ENCODE measurements at places on chromosomes 6 and 20.
A peak's percentile ranks its signal among the peaks of the same experiment; 100 is the strongest.

DNA sequence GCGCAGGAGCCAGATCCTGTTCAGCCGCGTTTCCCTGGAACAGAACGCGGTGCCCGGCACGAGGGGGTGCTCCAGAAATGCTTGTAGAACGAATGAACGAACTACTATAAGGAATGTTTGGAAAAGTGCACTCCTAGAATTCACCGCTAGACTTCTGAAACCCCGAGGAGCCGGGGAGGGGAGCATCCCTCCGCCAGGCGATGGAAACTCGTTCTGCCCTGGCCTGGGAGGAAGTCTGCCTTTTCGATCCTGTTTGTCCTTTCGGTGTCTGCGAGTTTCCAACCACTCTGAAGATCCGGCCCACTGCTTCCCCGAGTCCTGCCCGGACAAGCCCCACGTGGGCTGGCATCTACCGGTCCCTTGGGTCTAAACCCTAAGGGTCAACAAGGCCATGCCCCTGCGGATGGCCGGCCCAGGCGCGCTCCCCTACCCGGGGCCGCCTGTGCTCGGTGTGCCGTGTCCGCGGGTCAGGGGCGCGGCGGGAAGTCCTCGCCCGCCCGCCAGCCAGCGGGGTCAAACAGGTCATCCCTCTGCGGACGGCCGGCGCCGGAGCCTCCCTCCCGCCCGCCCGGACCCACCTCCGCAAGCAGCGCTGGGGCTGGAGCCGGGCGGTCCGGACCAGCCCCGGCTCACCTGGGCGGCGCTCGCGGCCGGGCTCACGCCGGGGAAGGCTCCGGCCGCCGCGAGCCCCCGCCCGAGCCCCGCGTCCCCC is 526 bp downstream of the SULF2 start:
- no peak for DNase-seq

GRCh38 chr20:38799203-38799602 is 6.3 kb upstream of the PPP1R16B start:
- DNase-seq, result no peak

DNA sequence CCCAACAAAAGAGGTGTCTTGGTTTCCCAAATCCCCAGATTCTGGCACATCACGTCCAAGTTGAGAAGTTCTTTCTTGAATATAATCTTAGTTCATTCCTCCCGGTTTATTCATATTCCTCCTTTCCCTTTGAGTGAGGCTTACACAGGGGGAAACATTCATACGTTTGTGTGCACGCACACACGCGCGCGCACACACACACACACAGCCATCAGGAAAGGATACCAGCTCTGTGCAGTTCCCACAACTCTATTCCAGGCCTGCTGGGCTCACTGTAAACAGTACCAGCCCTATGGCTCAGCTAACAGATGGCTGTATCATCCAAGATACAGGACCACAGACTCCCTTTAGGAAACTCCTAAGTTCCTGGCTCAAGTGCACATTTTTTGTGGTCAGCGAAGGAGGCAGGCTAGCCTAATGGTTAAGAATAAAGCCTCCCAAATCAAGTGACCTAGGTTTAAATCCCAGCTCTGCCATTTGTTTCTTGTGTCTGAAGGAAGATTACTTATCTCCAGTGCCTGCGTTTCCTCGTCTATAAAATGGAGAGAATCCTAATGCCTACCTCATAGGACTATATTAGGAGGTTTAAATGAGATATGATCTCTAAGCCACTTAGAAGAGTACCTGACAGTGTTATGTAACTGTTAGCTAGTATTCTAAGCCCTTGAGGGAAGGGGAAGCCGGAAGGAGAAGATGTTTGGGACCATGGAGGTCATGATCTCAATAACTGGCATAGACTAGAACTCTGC is 3.7 kb upstream of the TAF8 start:
- DNase-seq, result no peak

DNA sequence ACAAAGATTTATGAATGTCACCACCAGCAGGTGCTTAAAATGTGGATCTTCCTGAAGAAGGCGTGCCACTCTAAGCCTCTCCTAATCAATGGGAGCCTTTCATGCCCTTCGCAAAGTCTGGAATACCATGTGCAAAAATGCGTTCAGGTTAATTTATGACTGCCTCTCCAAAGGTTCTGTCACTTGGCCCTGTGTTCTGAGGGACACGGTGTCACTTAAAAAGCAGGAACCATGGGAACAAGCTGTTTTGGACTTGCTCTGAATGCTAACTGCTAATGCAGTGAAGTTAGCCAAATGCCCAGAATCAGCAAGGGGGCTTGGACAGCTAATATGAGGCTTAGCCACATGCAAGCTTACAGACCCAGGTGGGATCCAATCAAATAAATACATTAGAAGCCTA is 250.3 kb downstream of the TSHZ2 start:
- DNase-seq, result no peak

GRCh38 chr6:106098383-106099234 is 12.5 kb downstream of the PRDM1 start:
- DNase-seq, result no peak

GRCh38 chr6:138044972-138045371 is 62.2 kb downstream of the PERP start:
- DNase-seq, result no peak

GRCh38 chr20:33977535-33977934 is 16.2 kb upstream of the RALY start:
- DNase-seq, result no peak

- DNase-seq, result no peak
Measured at GRCh38 chr6:6826095-6826901, 237.8 kb downstream of the LY86 start.

DNA sequence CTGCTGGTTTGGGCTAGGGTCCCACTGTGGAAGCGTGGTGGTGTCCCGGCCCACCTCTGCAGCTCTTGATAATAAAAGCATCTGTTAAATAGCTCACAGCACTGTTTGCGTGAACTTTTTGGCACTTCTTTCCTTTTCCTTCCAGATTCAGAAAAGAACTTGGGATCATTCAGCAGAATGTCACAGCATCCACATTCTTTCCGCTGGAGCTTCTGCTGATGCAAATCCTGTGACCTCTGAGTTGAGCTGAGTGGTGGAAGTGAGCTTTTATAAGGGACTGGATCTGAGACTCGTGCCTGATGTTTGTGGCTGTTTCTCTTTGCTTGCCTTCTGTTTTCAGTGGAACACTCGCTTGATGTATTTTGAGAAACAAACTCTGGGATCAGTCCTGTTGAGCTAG is 3.9 kb downstream of the OSBPL2 start:
- no peak for DNase-seq

- no peak for DNase-seq
Measured at GRCh38 chr6:27214126-27214601, 33.3 kb upstream of the PRSS16 start.

DNA sequence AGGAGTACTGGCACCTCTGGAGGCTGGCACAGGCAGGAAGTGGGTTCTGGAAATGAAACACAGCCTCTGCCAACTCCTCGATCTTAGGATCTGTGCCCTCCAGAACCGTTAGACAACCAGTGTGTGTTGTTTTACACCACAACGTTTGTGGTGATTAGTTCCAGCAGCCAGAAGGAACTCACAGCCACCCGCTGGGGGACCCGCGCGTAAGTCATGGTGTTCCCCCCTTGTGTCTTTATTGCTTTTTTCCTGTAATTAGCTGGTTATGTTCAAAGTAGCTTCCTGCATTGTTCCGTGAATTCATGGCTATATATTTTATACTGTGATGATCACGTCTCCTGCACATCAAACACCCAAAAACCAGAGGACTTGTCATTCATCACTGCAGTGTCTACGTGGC is 117.4 kb downstream of the RNASET2 start:
- DNase-seq, result no peak

GRCh38 chr6:103750603-103751002 is 1109.1 kb downstream of the HACE1 start:
- no peak for DNase-seq

DNA sequence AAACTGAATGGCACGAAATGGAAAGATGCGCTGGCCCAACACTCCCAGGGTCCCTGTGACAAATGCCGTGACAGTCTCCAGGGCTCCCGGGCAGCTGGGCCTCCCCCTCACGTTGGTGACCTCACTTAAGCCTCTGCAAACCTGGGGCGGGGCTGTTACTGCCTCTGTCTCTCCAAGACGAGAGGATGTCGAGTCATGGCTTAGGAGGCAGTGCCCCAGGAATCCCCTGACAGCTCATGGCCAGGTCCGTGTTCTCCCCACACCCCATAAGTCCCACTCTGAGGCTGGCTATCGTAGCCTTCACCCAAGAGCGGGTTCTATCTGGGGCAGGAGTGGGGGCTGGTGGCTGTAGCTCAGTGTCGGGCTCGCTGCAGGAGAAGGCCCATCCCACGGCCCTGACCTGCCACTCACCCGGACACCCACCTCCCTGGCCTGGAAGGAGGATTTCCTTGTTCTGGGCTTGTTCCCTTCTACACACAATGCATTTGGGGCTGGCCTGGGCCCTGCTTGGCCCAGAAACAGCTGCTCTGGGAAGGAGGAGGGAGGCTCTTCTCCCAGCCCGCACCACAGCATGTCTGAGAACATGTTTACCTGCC is 5.6 kb upstream of the RPS21 start:
- DNase-seq, result no peak

DNA sequence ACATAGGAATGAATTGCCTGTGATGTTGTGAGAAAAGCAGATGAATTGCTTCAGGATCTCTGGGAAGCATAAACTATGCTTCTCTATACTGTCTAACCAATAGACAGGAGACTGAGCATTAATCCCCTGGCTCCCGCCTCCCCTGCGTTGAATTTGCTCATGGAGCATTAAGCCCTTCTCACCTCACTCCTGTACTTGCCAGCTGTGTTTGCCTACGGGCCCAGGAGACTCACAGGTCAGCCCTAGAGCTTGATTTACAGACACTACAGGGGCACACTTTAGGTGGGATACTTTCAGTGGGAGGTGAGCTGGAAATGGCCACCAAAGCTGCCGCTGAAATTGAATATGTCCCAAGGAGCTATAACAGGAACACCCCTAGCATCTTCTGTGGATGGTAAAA is 418.7 kb downstream of the CBLN4 start:
- DNase-seq, result no peak

GRCh38 chr20:4451487-4452081 is 270.1 kb upstream of the PRND start:
- no peak for DNase-seq

- DNase-seq, result peak; percentile 31
Measured at GRCh38 chr6:96899019-96899418, 1.3 kb upstream of the NDUFAF4 start.

DNA sequence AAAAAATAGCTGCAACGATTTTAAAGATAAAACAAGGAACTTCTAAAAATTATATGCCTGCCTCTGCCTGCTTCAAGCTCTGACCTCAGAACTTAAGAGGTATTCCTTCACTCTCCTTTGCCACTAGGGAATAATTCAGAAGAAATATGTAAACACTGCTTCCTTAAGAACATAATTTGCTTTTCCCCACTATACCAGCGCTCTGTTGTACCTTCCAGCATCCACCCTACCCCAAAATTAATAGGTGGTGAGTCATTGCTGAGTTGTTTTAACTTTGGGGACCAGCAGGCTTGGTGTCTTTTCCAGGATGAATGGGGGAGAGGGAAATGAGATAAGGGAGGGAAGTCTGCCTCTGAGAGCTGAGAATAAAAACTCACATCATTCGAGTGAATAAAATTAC is 107.7 kb upstream of the ATXN1 start:
- DNase-seq, result no peak

DNA sequence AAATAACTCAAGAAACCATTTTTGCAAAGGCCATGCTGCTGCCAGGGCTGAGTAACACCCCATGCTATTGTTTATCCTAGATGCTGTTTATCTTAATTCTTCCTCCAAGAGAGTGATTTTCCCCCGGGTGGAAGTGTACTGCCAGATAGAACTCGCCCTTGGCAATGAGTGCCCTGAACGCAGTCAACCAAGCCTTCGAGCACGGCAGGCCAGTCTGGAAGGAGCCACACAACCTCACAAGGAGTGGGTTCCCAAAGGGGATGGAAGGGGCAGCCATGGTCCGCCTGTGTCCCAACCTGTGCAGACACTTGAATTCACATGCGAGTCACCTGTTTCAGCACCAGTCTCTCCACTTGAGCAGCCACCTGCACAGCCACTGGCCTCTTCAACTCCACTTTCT is 31.9 kb downstream of the PNPLA1 start:
- no peak for DNase-seq

GRCh38 chr6:83215131-83216047 is 22.2 kb downstream of the RWDD2A start:
- DNase-seq, result no peak
